ENCODE measurements at places on chromosomes 6 and 20.
A peak's percentile ranks its signal among the peaks of the same experiment; 100 is the strongest.

DNA sequence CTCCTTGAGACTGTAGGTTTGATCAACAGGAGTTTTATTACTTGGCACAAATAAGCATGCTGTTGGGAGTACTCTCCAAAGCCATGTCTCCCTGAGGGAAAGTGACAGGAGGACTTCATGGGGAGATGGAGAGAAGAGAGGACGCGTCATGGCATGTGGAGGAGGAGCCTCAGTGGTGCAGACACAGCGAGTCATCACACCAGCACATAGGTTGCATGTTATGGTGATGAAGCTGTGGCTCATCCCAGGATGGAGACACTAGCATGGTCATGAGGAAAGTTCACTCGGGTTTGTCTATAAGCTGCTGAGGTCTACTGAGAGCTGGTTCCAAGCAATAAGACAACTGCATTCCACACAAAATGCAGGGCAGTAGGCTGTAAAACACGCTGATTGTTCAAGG, 13.2 kb upstream of the SSTR4 start:
- no peak for DNase-seq

DNA sequence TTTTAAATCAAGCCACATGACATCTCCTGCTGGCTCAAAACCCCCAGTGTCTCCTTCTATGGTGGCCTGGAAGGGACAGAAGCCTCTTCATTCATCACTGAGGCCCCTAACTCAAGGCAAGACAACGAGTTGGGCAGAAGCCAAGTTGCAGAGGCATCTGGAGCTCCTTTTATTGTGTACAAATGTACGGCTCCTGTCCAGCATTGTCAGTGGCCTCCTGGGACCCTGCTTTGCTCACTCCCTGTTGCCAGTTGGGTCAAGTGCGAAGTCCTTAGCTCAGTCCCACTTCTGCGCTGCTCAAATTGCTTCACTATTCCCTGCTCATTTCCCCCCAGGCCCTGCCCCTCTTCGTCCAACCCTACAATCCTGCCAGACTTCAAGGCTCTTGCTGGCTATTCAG, 181.2 kb upstream of the PMEPA1 start:
- no peak for DNase-seq

DNA sequence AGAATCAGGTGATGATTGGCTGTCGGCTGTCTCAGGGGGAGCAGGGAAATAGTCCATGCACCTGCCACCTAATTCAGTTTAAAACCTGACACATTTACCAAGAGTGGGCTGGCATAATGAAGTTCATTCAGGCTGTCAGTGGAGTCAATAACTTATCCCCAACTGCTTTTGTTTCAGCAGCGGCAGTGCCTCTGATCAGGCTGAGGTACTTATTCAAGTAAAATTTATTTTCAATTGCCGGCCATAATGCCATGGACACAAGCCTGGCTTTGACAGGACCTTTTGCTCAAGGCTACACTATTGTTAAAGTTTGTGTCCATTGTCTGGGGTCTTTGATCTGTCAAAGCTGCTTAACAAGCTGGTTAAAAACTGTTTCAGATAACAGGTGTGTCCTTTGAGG, 20.6 kb downstream of the OLIG3 start:
- DNase-seq = no peak

DNA sequence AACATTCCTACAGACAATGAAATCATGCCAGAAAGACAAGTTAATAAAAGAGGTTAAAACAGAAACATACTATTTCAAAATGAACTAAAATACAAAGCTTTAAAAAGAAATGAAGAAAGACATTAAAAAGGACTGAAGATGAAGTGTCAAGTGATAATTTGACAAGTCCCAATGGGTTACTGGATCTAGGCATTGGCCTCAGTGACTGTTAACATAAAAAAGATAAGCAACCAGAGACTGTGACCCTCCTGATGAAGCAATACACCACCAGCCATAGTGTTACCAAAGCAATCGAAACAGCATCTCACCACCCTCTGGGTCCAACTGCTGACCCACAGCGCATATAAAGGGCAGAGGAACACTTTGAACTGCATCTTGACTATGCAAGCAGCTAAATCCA, 130.3 kb downstream of the FIG4 start:
- peak; percentile 9 for DNase-seq

GRCh38 chr6:1212919-1213318, 99.0 kb upstream of the FOXQ1 start:
- DNase-seq = peak; percentile 37

DNA sequence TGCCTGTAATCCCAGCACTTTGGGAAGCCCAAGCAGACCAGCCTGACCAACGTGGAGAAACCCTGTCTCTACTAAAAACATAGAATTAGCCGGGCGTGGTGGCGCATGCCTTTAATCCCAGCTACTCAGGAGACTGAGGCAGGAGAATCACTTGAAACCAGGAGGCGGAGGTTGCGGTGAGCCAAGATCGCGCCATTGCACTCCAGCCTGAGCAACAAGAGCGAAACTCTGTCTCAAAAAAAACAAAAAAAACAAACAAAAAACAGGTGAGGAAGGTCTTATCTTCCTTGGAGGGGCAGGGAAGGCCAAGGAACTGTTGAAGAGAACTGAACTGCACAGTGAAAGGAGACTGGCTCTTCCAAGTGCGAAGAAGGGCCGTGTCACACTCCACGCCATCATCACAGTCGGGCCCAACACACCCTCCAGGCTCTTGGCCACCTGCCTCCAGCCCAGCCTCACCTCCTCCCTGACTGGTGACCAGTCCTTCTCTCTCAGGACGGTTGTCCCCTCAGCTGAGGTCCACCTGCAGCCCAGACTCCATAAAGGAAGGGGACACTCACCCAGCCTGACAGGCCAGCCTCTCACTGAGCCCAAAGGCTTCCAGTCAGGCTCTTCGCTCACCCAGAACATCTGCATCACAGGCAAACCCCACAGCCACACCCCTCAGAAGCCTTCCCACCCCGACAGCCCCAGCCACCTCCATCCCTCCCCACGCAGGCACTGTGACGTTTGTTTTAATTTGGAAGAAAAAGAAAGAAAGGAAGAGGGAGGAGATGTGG, 4.1 kb downstream of the ZC3H12D start:
- DNase-seq = no peak

DNA sequence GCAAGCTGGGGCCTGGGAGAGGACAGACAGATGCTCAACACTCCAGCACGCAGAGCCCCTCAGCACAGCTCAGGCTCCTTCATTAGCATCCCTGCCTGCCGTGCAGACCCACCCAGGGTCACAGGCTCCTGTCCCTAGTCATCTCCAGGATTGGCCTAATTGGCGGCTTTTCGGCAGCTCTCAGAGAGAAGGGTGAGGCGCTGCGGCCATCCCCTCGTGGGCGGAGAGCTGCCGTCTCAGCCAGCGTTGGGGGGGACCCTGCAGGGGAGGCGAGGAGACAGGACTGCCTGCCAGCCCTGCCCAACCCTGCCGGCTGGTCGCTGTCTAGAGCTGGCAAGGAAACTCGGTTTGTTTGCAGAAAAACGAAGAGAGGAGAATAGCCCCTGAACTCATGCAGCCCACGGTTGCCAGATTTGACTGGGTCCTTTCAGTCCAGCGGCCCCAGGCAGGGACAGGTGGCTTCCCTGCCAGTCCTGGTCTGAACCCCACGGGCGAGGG, 26.8 kb downstream of the BHLHE23 start:
- DNase-seq = no peak

DNA sequence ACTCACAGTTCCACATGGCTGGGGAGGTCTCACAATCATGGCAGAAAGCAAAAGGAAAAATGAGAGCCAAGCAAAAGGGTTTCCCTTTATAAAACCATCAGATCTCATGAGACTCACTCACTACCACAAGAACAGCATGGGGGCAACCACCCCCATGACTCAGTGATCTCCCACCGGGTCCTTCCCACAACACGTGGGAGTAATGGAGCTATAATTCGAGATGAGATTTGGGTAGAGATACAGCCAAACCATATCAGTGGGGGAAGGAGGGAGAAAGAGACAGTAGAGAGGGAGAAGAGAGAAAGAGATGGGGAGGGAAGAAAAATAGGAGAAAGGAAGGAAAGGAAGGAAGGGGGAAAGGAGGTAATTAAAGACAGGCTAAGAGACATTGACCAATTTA, 30.1 kb downstream of the GMDS start:
- peak; percentile 78 for DNase-seq

- DNase-seq = no peak
Measured at GRCh38 chr20:63452821-63453523, 19.5 kb downstream of the KCNQ2 start.

- no peak for DNase-seq
Measured at GRCh38 chr20:23009636-23010035, 25.5 kb upstream of the SSTR4 start.

GRCh38 chr6:157845493-157846259, 22.6 kb downstream of the SNX9 start:
- DNase-seq = no peak

- peak; percentile 39 for DNase-seq
Measured at GRCh38 chr6:95243053-95243452, 334.3 kb upstream of the MANEA start.

DNA sequence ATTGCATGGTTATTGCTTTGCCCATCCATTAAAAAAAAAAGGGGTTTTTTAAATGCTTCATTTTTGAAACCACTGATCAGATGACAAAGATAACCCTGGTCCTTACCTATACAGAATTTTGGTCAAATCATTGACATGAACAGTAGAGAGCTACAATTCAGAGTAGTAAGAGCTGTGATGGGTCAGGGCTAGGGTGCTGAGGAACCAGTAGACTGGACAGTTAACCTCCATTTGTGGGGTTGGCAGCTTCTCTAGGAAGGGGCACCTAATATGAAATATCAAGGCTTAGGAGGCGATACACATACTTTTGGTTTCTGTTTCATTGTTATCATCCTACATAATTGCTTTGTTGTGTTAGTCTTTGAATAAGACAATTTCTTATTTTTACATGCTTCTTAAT, 55.1 kb downstream of the ORC3 start:
- no peak for DNase-seq

DNA sequence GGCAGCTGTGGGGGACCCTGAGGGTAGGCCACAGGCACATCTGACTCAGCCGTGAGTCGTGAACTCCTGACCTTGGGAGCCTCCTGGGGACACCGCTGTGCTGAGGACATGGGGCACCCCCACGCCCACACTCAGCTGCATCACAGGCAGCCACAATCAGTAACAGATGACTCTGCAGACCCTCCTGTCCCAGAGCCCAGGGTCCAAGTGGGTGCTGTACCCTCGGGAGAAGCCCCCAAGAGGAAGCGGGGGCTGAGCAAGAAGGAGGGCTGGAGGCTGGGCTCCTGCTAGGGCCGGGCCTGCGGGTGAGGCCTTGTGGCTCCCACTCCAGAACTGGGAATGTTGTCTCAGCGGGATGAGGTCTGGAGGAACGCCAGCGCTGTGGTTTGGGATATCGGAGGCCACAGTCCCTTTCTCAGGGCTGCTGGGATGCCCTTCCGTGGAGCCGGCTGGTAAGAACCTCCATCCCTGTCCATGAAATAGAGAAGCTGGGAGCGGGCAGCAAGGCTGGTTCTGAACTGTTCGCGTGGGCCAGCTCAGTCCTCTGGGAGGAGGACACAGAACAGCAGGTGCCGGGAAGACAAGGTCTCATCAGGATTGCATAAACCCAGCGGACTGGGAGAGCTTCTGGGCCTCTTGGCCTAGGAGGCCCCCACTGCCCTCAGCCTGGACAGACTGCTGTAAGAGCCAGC, 3.1 kb upstream of the LAMA5 start:
- no peak for DNase-seq

DNA sequence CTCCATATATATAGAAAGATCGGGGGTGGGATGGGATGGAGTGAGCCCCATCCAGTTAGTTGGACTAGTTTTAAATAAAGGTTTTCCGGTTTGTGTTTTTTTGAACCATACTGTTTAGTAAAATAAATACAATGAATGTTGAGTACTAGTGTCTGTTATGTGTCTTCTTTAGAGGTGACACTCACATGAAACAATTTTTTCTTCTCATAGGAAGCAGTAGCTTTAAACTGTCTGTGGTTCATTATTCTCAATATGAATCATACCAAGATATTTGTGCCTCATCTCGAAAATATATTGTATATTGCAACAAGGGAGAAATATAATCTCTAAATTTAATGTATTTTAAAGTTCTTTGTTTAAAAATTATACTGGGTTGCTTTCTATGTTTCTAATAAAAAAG, 33.4 kb downstream of the HSF2 start:
- DNase-seq = no peak

DNA sequence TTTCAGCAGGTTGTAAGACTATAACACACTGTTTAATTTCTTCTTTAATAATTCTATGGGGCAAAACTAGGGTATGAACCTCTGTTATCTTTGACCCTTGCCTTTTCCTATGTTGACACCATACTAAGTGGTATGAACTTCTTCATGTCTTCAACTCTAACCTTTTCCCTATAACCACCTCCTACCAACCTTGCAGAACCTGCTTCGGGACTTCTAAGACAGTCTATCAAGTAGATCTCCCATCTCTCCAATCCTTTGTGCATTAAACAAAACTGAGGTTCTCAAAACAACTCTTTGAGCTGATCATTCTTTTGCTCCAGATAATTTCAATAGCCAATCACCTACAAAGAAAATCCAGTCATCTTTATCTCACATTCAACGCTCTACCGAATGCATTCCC, 23.4 kb downstream of the SNAP91 start:
- DNase-seq = no peak

DNA sequence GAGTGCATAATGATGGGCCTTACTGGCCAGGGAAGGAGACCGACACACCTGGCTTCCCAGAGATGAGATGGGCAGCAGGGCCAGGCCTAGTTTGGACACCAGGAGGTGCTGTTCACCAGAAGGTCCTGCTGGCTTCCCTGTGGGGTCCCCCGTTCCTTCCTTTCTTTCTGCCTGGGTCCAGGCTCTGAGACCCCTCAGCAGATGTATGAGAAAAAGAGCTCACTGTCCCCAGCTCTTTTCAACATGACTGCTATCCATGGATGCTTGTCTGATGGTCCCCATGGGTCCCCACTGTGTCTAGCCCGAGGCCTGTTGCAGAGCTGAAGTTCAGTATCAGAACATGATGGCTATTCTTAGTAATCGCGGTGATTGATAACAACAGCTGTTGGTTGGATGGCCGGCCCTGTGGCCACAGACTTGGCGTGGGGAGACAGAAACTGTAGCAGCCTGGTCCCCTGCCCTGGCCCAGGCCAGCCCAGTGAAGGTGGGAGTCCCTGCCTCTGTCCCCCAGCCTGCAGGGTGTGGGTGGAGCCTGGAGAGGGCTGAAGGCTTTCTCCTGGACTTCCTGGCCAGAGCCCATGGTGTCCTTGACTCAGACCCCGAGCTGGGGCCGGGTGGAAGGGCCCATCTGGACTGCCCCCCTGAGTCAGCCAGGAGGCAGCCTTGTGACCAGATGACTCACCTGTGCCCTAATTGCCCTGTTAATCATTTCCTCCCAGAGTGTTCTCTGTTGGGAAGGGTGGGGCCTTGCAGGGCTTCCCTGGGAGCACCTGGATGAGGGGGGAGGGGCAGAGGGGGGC, 9.9 kb upstream of the BAK1 start:
- peak; percentile 74 for DNase-seq

DNA sequence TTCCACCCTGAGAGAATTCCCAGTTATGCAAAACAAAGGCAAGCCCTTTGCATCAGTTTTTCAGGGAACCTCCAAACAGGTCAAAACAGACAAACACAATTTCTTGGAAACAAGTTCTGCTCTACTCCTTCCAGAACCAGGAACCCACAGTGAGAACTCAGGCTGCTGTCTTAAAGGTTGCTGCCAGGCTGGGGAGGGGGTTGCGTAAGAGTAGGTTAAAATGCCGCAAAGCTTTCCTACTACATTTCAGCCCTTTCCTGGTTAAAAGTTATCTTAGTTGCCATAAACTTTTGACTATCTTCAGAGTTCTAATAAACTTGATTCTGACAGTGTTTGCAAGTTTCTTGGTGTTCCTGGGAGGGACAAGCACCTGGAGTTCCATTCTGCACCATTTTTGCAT, 33.8 kb downstream of the KPNA5 start:
- peak; percentile 3 for DNase-seq

- no peak for DNase-seq
Measured at GRCh38 chr6:167998215-167998614, 744 bp downstream of the KIF25 start.

- no peak for DNase-seq
Measured at GRCh38 chr6:44176762-44177509, 18.3 kb downstream of the CAPN11 start.
